T-helper 17 cell (primary cell): ENCODE measurements at places on chromosomes 16 and 17. TPM values are rescaled to one million over a fixed set of nuclear protein-coding genes. Genes with fewer than 3 reads are reported as not detected.

The MT1M gene
- not detected for total RNA-seq

The CCL23 gene
- total RNA-seq, result not detected

The KDM6B gene
- 231 TPM for total RNA-seq

The STAT3 gene
- total RNA-seq, result 203 TPM

The GRAP gene
- 23.8 TPM for total RNA-seq

The KCNG4 gene
- not detected for total RNA-seq

The TPSB2 gene
- not detected for total RNA-seq
